ENCODE measurements at places on chromosomes 2 and 18.

DNA sequence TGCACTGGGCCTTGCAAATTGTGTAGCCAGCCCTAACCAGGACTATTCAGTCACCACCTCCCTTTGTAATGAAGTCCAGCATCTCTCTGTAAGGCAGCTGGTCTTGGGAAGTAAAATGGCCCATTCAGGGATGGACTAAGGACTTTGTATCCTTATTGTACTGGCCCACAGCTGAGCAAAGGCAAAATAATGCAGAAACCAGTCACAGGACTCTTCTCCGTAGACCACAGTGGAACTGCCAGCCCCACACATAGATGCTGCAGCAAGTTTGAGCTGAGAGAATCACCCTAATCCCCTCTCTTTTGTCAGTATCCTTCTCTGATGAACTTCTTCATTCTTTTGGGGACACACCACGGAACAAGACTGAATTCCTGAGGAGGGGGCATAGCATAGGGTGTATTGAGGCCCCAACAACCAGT is 73.6 kb upstream of the RTN4 start:
- no peak for DNase-seq

- no peak for DNase-seq
Measured at GRCh38 chr2:118530976-118531375, 316.5 kb downstream of the EN1 start.

- no peak for DNase-seq
Measured at GRCh38 chr18:76589316-76589715, 94.3 kb upstream of the ZNF516 start.

DNA sequence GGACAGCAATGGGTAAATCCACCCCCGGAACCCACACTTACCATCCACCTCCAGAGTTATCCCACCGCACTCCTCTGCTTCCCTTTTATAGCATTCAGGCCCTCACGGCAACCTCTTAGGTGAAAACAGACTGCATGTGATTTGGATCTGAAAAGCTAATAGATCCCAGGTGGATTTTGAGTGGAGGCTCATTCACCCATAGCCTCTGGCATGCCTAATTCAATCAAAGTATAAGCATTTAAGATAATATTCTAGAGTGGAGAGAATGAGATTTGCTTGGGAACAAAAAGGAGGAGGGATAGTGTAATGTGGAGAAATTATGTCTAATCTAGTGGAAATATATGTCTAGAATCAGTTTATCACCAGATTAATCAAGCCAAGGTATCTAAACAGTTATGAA is 17.1 kb downstream of the SLC14A1 start:
- no peak for DNase-seq

- no peak for DNase-seq
Measured at GRCh38 chr2:197504000-197504399, 3.8 kb downstream of the HSPE1 start.

GRCh38 chr2:206250041-206250897 is 24.2 kb upstream of the ZDBF2 start:
- DNase-seq, result no peak

- DNase-seq, result no peak
Measured at GRCh38 chr2:11534746-11535484, 1.1 kb downstream of the GREB1 start.

GRCh38 chr18:32891130-32891529 is 118.3 kb upstream of the KLHL14 start:
- DNase-seq, result no peak

- DNase-seq, result no peak
Measured at GRCh38 chr2:77720115-77720514, 197.9 kb upstream of the LRRTM4 start.

Measured in activated T-helper 1 cell treated with anti-CD3 and anti-CD28 coated beads, Interleukin-2, amount 50 U/mL, for 16 hours (primary cell).